ENCODE measurements at places on chromosomes 6 and 20. TPM values are rescaled to one million over a fixed set of nuclear protein-coding genes. Genes with fewer than 3 reads are reported as not detected.

Gene DLK2
- 0.16 TPM for total RNA-seq

Gene CABLES2
- 12.6 TPM for total RNA-seq

Gene HRH3
- total RNA-seq = 5.2 TPM

Gene CTAGE9
- total RNA-seq = not detected

Gene STMN3
- 42.7 TPM for total RNA-seq

Gene UNC5CL
- total RNA-seq = 1.2 TPM

Gene C20orf204
- total RNA-seq = 0.85 TPM

Gene MTHFD1L
- 66.8 TPM for total RNA-seq

Gene CST2
- not detected for total RNA-seq

Gene NOL4L
- total RNA-seq = 32.8 TPM

Gene EYS
- total RNA-seq = 0.38 TPM

Gene HSPA12B
- 6.5 TPM for total RNA-seq

Gene PDYN
- 0.47 TPM for total RNA-seq

Gene EFCAB8
- total RNA-seq = not detected

Gene KIF6
- 0.87 TPM for total RNA-seq

Gene PACSIN1
- total RNA-seq = 6.2 TPM

Gene AGPAT4
- total RNA-seq = 18.3 TPM

Gene NKAIN2
- not detected for total RNA-seq

Gene ROS1
- total RNA-seq = not detected

Gene ZNF334
- total RNA-seq = 15.2 TPM

Gene PLG
- not detected for total RNA-seq

Gene SLC17A2
- not detected for total RNA-seq

Gene HLA-DRB1
- total RNA-seq = 0.38 TPM

Gene FBXO5
- total RNA-seq = 49.6 TPM

Gene TRIM15
- 1.0 TPM for total RNA-seq

Gene SLC35D3
- total RNA-seq = 1.5 TPM

Gene TMEM170B
- 8.6 TPM for total RNA-seq
